ENCODE measurements at places on chromosomes 3 and 15.

GRCh38 chr3:88595026-88595425 is 445.3 kb downstream of the C3orf38 start:
- no peak overlapping the region for H3K27ac ChIP-seq
- no peak overlapping the region for H3K4me3 ChIP-seq
- no peaks in the 10 kb centered on the region for H3K27me3 ChIP-seq
- no peaks in the 10 kb centered on the region for H3K36me3 ChIP-seq
- H3K4me1 ChIP-seq: no peaks in the 10 kb centered on the region

GRCh38 chr3:172461530-172462138 is 13.4 kb upstream of the GHSR start:
- no peaks in the 10 kb centered on the region for H3K4me1 ChIP-seq
- no peak for DNase-seq
- H3K4me3 ChIP-seq: no peak overlapping the region
- no peak overlapping the region for H3K27ac ChIP-seq
- H3K27me3 ChIP-seq: no peaks in the 10 kb centered on the region
- H3K36me3 ChIP-seq: no peaks in the 10 kb centered on the region

DNA sequence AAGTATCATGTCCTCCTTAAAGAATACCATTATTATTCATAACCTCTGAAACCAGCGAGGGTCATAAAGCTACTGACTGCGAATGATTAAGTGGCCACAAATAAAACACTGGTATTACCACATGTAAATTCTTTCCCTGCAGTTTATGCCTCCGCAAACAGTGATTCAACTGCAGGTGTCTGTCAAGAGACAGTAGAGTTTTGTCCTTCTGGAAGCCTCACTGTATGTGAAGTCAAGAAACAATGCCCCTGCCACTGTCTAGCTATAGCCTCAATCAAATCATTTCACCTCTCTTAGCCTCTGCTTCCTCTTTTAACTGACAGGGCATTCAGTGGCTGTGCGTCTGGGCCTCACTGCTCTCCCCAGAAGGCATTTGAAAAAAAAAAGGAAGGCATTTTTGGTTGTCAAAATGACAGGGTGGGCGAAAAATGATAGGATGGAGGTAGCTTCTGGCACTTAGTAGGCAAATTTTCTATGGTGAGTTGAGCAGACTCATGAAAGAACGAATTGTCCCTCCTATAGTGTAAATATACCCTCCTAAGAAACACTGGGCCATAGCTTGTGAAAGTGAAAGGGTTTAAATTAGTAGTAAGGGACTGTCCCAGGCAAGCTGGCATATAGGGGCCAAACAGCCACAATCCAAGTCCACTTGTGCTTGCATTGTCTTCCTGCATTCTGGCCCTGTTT is 66.7 kb downstream of the FILIP1L start:
- H3K36me3 ChIP-seq: no peaks in the 10 kb centered on the region
- H3K4me3 ChIP-seq: no peak overlapping the region
- no peak overlapping the region for H3K27ac ChIP-seq
- DNase-seq: no peak
- no peaks in the 10 kb centered on the region for H3K4me1 ChIP-seq

DNA sequence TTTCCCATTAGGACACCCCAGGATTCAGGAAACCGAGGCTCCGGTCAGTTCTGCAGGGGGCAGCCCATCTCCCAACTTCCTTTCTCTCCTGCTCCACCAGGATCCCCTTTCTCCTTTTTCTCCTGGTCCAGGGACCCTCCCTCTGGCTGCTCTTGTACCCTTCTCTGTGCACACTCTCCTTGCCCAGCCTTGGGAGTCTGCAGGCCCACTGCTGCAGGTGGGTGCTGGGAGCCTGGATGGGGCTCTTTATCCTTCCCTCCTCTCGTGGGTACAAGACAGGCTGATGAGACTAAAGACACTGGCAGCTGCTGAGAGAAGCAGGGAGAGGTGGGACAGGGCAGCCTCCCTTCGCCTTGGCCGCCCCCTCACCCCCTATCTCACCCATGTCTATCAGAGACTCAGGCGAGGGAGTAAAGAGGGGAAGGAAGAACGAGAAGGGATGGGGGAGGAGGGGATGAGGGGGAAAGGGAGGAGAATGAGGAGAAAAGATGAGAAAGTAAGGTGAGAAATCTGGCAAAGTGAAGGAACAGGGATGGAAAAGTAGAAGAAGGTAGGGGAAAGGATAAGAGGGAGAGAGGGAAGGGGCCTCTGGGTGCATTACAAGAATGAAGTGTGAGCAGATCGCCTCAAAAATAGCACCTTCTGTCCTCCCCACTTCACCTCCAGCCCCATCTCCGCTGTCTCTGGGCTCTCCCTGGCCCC is 45.2 kb downstream of the ITGA11 start:
- no peak for DNase-seq
- H3K27me3 ChIP-seq: peaks cover 3% of the 10 kb centered on the region
- no peak overlapping the region for H3K4me3 ChIP-seq
- H3K36me3 ChIP-seq: no peaks in the 10 kb centered on the region
- H3K4me1 ChIP-seq: no peaks in the 10 kb centered on the region
- no peak overlapping the region for H3K27ac ChIP-seq

DNA sequence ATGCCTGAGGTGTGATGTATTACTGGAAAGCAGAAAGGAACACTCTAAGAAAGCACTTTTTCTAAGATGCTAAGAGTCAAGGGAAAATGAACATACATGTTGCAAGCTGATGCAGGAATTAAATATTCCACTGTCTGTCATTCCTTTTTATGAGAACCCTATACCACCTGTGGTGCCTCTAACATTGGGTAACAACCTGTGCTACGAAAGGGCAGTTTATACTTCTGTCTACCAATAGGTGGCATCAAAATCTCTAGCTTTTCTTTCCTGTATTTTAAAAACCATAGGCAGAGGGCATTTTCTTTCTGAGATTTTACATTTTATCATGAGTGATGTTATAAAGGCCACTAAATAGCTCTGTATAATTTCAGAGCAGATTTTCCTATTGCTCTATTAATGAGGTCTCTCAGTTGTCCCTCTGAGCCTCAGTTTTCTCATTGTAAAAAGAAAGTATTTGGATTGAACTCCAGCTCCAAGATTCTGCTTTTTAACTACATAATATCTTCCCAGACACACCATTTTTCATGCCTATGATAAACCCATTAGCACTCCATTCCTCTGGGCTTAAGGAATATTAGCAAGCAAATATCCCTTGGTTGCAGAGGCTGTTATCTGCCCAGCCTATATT is 3.5 kb upstream of the CPNE4 start:
- H3K27ac ChIP-seq: no peak overlapping the region
- H3K27me3 ChIP-seq: peaks cover 5% of the 10 kb centered on the region
- no peak for DNase-seq
- H3K36me3 ChIP-seq: no peaks in the 10 kb centered on the region

GRCh38 chr3:45026038-45026437 is at the start of gene CLEC3B:
TSS of gene CLEC3B (plus strand) at chr3:45026303. CDS start at chr3:45026363, 60 bp downstream.
- peaks cover 3% of the 10 kb centered on the region for H3K4me1 ChIP-seq
- H3K27ac ChIP-seq: no peak within 1 kb of the TSS
- H3K4me3 ChIP-seq: no peak within 1 kb of the TSS
- H3K36me3 ChIP-seq: no peaks in the 10 kb centered on the region

DNA sequence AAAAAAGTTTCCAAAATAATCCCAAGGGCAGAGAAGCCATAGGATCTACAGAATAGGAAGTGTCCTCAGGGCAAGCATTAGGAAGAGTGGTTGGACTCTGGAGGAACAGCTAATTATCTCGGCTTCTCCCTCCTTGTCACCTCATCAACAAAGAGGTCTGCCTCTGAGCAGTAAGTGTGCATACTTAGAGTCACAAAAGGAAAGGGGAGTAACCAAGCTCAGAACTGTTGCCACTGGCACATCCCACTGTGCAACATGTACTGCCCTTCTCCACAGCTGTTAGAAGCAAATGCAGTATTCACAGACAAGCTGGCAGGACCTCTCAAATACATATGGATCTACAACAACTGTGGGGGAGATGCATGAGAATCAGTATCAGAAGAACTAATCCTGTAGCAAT is 31.5 kb downstream of the NGLY1 start:
- H3K36me3 ChIP-seq: peaks cover 14% of the 10 kb centered on the region
- no peaks in the 10 kb centered on the region for H3K27me3 ChIP-seq
- DNase-seq: no peak
- no peak overlapping the region for H3K27ac ChIP-seq
- no peak overlapping the region for H3K4me3 ChIP-seq

- DNase-seq: no peak
- H3K27ac ChIP-seq: no peak overlapping the region
- H3K4me1 ChIP-seq: no peaks in the 10 kb centered on the region
These were observed 455.3 kb upstream of the PDZRN3 start for GRCh38 chr3:74080056-74080461.

DNA sequence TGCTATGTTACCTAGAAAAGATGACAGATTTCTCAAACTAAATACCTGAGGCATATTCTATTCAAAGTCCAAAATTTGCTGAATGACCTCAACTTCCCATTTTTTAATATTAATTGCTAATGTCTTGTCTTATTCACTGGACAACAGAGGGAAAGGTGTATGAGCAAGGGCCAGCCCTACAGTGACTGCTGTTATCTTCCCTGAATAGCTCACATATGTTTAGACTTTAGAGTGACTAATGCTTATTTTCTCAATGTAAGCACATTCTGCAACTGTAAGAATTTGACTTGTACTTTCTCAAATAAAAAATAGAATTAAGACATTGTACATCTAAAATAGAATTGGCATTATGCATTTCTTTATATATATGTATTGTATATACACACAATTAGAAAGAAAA is 26.5 kb upstream of the AADACL2 start:
- no peak overlapping the region for H3K4me3 ChIP-seq
- H3K27ac ChIP-seq: no peak overlapping the region
- H3K4me1 ChIP-seq: no peaks in the 10 kb centered on the region
- DNase-seq: no peak

- H3K27ac ChIP-seq: no peak overlapping the region
- no peaks in the 10 kb centered on the region for H3K4me1 ChIP-seq
These were observed 186.1 kb downstream of the FMN1 start for GRCh38 chr15:33008284-33008995.

GRCh38 chr15:85690561-85691231 is 104.0 kb downstream of the KLHL25 start:
- peak overlapping the region; percentile 81 for H3K4me3 ChIP-seq
- peak overlapping the region; percentile 88 for H3K27ac ChIP-seq
- DNase-seq: no peak
- peaks cover 59% of the 10 kb centered on the region for H3K4me1 ChIP-seq
- H3K36me3 ChIP-seq: peaks cover 13% of the 10 kb centered on the region

DNA sequence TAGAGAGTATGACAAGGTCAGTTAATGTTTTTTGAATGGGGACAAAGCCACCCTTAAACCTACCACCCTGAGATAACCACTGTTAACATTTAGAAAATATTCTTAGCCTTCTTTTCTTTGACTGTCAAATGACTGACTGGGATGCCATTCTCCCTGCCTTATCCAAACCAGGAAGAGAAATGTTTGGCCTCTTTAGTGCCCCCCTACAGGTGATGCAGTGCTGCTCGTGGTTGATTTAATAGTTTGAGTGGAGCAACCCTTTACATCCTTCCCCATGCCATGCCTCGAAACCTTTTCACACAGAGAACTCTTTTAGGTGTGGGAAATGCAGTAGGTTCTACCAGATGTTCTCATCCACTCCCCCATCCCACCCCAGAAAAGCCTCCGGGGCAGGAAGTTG is 38.7 kb upstream of the UMPS start:
- H3K4me3 ChIP-seq: no peak overlapping the region
- no peak overlapping the region for H3K27ac ChIP-seq
- H3K27me3 ChIP-seq: no peaks in the 10 kb centered on the region
- H3K4me1 ChIP-seq: no peaks in the 10 kb centered on the region
- H3K36me3 ChIP-seq: no peaks in the 10 kb centered on the region

DNA sequence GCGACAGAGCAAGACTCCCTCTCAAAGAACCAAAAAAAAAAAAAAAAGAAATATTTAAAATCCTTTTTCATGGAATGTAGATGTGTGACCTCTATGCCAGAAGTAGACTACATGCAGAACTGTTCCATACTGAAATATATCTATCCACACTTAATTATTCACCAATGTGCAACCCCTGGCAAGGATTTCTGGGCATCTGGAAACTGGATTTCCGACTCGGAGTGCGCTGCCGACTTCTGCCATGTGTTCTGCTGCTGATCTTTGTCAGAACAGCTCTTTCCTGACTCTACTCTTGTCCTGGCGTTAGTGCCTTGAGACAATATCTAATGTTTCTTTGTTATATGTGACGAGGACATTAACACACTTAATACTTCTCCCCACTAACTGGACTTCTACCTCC is 11.7 kb downstream of the LIPH start:
- H3K4me1 ChIP-seq: no peaks in the 10 kb centered on the region

DNA sequence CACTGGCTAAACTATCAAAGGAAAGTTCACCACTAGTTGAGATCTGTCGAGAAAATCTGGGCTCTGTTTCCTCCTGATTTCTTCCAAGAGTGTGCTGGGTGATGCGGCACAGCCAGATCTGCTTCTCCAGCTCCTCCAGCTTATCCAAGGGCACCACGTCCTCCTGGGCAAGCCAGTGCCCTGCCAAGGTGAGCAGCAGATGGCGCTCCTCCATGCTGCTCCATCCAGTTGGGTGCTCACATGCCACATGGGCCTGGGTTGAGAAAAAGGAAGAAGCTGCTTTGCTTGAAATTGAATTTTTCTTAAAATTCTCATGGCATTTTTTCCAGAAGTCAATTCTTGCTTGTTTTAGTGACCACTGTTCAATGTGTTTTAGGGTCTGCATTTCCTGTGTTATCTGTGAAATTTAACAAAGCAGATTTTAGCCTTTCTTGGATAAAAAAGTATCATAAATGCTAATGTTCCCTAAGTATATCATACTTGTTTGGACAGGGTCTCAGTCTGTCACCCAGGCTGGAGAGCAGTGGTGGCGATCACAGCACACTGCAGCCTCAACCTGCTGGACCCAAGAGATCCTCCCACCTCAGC is 47.3 kb downstream of the EIF3J start:
- DNase-seq: peak; percentile 35
- peaks cover 39% of the 10 kb centered on the region for H3K36me3 ChIP-seq
- H3K4me3 ChIP-seq: no peak overlapping the region
- H3K4me1 ChIP-seq: peaks cover 3% of the 10 kb centered on the region
- no peak overlapping the region for H3K27ac ChIP-seq

GRCh38 chr3:190642016-190642415 is 128.1 kb downstream of the IL1RAP start:
- no peak overlapping the region for H3K4me3 ChIP-seq
- H3K36me3 ChIP-seq: no peaks in the 10 kb centered on the region
- no peaks in the 10 kb centered on the region for H3K4me1 ChIP-seq
- H3K27ac ChIP-seq: no peak overlapping the region
- DNase-seq: no peak

- H3K27ac ChIP-seq: no peak overlapping the region
- H3K4me1 ChIP-seq: no peaks in the 10 kb centered on the region
- no peaks in the 10 kb centered on the region for H3K27me3 ChIP-seq
- H3K36me3 ChIP-seq: no peaks in the 10 kb centered on the region
- no peak overlapping the region for H3K4me3 ChIP-seq
These were observed 136.2 kb downstream of the ITPR1 start for GRCh38 chr3:4629095-4630007.

GRCh38 chr15:100810831-100811230 is 68.8 kb upstream of the ALDH1A3 start:
- no peaks in the 10 kb centered on the region for H3K27me3 ChIP-seq
- H3K27ac ChIP-seq: no peak overlapping the region
- no peak overlapping the region for H3K4me3 ChIP-seq
- no peaks in the 10 kb centered on the region for H3K4me1 ChIP-seq
